ENCODE measurements at places on chromosomes 6 and 20.

GRCh38 chr6:33950472-33950881, 146.7 kb upstream of the MLN start:
- DNase-seq, result no peak

DNA sequence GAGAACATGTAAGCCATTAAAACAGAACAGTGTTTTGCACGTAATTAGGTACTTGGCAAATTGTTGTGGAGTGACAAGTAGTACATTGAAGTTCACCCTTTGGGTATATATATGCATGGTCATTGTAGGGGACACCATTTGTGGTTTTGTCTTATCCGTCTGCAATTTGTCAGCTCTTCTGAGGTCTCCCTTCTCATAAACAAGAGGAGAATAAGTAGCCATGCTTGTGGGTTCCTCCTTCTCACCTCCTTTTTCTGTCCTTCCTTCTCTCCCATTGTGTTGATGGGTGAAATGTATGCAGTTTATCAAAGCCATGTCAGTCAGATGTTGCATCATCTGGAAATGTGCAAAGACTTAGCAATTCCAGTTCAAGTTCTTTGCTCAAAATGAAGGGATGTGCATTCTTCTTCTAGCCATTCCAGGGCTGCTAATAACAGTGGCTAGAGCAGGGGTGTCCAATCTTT, 70.9 kb downstream of the QKI start:
- DNase-seq, result no peak

- DNase-seq, result no peak
Measured at GRCh38 chr20:63551068-63551467, 2.9 kb upstream of the FNDC11 start.

DNA sequence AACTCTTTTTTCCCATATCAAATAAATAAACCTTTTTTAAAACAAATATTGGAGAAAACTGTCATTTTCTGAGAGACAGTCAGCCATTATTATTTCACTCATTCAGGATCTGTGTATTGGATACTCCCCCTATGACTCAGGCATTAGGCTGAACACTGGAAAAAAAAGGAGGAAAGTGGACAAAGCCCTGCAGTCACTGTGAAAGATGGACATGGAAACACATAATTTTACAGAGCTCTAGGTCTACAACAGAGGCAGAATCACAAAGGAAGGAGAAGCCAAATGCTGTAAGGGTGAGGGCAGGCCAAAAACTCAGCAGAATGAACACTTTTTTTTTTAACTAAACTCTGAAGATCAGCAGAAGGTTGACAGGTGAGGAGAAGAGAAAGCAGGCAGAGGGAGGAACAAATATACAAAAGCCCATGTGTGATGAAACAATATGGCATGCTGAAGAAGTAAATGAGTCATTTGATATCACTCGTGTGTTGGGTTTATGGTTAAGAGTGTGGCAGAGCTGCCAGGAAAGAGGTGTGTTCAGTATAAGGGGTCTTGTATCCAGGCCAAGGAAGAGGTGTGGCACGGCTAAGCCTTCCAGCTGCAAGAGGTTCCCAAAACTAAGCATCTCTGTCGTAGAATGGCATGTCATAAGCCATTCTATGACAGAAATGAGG, 39.1 kb downstream of the EPB41L2 start:
- DNase-seq, result no peak

DNA sequence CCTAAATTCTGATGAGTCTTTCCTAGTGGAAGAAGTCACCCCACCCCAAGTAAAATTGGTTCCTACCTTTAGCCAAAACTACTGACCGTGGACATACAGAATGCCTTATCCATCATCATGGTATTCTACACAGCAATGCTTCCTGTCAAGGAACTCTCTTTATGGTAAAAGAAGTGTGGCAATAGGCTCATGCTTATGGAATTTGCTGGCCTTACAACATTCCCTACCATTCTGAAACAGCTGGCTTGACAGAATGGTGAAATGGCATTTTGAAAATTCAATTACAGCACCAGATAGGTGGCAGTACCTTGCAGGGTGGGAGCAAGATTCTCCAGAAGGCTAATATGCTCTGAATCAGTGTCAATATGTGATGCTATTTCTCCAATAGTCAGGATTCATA, 41.8 kb upstream of the BACH2 start:
- DNase-seq, result no peak

DNA sequence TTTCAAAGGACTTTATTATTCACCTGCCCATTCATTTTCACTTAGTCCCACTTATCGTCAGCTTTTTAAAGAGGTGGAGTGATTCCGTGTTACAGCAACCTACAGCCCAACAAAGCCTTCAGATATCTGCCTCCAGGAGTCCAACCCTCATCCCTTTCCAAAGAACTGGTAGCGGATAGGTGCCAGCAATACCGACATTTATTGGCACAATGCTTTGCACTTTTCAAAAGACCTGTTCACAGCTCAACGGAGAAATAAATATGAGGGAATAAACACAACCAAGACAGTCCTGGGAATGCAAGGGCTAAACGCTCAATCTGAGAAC, 819 bp upstream of the MTRF1L start:
- DNase-seq, result no peak

- DNase-seq, result no peak
Measured at GRCh38 chr6:101489456-101489855, 95.9 kb downstream of the GRIK2 start.

DNA sequence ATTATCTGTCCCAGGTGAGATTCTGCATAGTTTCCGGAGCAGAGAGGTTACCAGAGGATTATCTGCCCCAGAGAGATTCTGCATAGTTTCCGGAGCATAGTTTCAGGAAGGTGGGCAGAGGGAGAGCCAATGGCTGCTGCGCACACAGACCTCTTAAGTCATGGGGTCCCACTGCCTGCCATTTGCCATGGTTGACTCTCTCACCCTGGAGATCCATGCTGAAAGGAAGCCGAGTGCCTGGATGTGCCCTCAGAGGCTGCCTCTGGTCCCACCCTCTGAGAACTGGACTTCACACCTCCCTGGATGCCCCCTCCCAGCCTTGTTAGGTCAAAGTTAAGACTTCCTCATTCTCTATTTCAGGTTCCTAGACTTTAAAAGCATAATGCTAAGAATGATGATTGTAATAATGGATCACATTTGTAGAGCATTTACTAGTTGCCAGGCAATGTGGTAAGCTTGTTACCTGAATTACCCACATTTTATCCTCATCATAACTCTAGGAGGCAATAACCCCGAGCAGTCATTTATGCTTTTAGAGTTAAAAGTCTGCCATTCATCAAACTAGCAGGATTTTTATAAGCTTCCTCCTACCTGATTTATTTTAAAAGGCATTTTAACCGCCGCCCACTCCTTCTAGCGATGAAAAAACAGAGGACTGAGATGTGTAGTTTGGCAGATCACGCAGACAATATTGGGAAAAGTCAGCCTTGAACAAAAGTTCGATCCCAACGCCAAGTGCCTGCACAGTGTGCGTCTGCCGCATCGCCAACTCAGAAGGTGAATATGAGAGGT, 11.9 kb downstream of the SERPINB9 start:
- DNase-seq, result no peak

GRCh38 chr6:90168693-90169131, 127.9 kb downstream of the BACH2 start:
- no peak for DNase-seq

DNA sequence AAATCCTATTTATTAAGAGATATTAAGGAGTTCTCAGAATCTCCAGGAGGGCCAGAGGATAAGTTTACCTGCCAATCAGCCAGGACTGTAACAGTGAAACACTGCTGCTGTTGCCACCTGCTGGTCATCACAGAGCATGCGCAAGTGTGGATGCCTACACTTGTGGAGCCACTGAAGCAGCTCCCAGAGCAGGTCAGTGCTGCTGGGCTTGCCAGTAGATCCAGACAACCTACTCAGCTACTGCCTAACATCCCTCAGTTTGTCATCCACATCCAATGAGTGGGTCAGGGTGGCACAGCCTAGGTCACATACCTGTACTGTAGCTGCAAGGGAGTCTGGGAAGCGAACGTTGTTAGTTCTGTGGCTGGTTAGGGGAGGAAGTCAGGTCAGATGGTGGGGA, 18.3 kb upstream of the NHSL1 start:
- DNase-seq, result peak; percentile 35

DNA sequence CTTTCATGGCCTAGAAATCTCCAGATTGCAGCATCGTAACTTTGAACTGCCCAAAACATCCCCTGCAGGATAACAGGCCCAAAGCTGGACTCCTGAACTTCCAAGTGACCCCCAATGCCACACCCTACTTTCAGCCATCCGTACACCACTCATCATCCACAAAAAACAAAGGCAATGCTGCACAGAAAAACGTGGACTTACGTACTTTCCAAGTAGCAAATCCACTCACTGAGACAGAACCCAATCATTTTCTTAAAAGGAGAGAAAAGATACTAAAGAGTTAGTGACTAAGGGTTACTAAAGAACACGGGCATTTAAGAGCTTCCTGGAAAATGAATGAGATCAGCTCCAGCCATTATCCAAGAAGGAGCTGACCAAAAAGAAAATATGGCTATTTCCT, 211.0 kb downstream of the WDR27 start:
- DNase-seq, result no peak

DNA sequence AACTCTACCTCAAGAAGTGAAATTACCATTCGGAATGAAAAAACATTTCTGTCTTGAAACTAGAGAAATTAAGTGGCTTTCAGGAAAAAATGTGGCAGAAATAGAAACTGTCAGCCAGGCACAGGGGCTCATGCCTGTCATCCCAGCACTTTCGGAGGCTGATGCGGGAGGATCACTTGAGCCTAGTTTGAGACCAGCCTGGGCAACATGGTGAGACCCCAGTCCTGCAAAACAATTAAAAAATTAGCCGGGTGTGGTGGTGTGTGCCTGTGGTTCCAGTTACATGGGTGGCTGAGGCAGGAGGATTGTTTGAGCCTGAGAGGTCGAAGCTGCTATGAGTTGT, 7.1 kb upstream of the TMEM181 start:
- DNase-seq, result no peak

GRCh38 chr6:125983246-125983945, 2.9 kb upstream of the TRMT11 start:
- DNase-seq, result no peak

- no peak for DNase-seq
Measured at GRCh38 chr6:163469459-163469985, 55.0 kb downstream of the QKI start.

DNA sequence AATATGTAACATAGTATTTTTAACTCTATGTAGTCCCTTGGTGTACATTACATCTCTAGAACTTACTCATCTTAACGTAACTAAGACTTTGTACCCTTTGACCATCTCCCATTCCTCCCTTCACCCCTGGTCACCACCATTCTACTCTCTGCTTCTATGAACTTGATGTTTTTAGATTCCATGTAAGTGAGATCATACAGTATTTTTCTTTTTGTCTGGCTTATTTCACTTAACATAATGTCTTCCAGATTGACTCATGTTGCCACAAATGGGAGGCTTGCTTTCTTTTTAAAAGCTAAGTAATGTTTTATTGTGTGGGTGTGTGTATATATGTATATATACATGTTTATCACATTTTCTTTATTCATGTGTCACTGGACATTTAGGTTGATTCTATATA, 55.8 kb downstream of the TMEM200A start:
- no peak for DNase-seq

GRCh38 chr6:144149894-144150709, at the start of gene STX11:
TSS of gene STX11 (plus strand) at chr6:144150517. CDS start at chr6:144186628, 36,111 bp downstream.
- DNase-seq, result peak; percentile 78

- DNase-seq, result no peak
Measured at GRCh38 chr20:50523552-50524167, 13.5 kb downstream of the PTPN1 start.

DNA sequence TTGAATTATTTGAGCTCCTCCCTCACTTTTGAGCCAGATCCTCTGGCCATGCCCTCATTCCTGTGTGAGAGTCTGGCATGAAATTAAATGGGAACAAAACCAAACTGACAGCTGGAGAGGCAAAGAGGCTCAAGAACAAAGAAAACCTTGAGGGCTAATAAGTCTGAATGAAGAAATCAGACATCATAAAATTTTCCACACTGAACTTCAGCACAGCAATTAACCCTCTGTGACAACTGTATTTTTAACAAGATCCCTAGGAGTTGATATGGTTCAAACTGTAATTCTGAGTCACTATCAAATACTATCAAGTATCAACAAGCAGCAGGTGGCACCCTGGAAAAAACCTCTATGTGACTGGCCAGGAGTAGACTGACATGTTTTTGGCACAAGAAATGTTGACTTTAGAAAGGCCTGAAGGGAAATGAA, 109.4 kb upstream of the EMILIN3 start:
- DNase-seq, result no peak

DNA sequence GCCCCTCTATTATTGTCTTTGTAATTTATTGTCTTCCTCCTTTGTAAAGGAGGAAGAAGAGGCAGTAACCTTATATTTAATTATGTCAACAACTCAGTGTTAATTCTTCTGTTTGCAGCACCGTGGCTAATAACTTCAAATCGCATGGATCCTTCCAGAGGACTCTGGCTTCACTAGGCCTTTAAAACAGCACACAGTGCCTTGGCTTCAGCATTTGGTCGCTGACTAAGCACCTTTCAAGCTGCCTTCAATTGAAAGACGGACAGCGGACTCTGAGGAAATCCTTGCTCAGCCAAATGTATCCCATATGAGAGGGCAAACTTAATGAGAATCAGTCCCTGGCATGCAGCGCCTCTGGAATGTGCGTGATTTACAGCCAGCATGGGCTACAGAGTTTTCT, 64.2 kb downstream of the SGK1 start:
- DNase-seq, result no peak

DNA sequence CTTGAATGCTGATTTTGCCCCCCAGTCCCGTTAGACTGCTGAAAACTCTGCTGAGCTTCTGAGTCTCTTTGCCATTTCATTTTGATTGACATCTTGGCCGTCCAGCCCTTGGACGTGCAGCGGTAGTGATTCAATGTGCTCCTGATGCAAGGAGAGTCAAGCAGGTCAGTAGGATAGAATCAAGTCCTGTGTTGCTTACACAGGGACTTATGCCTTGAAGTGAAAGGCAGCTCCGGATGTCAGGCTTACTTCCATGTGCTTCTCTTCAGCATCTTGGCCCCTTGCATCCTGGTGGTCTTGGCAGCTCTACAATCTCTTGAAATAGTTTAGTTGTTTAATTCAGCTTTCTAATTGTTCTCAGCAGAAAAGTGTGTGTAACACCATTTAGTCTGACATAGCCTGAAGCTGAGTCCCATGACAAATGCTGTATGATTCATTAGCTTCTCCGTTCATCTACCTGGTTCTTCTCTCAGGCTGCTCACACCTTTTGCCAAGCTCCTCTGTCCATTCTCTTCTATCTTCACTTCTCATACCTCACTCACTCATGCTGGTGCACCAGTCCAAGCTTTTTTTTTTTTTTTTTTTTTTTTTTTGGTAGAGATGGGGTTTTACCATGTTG, 76.0 kb downstream of the EZR start:
- no peak for DNase-seq

DNA sequence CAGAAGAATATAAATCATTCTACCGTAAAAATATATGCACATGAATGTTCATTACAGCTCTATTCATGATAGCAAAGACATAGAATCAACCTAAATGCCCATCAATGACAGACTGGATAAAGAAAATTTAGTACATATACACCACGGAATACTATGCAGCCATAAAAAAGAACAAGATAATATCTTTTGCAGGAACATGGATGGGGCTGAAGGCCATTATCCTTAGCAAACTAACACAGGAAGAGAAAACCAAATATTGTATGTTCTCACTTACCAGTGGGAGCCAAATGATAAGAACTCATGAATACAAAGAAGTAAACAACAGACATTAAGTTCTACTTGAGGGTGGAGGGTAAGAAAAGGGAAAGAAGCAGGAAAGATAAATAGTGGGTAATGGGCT, 8.4 kb downstream of the KHDC1L start:
- DNase-seq, result no peak

Data from stimulated activated CD8-positive, alpha-beta memory T cell treated with anti-CD3 and anti-CD28 coated beads, Interleukin-7, amount 100 ng/mL, for 4 hours (primary cell).